ENCODE measurements at places on chromosomes 5 and 9.

DNA sequence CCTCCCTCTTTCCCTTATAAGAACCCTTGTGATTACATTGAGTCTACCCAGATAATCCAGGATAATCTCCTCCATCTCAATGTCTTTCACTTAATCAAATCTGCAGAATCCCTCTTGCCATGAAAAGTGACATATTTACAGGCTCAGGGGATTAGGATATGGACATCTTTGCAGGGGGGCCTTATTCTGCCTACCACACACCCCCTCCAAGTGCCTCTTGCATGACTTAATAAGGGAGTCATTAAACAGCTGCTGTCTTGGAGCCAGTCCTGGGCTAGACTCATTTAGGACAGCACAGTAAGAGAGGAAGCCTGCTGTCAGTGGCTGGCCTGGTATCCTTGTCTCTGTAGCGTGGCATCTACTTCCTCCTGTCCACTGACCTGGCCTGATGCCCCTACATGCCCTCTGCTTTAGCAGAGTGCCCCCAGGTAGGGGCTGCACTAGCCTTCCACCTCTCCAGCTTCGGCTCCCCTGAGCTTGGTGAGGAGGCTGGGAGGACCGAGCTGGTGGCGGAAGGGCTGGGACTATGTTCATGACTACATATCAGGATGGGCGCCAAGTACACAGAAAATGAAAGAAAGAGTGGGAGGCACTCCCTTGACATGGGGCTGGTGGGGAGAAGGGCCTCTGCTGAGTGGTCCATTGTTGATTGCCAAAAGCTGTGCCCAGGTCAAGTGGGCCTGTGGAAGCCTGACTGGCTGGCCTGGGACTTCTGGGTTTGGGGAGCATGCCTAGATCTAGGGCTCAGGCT is 17.2 kb downstream of the ENHO start:
- DNase-seq = no peak
- no peak overlapping the region for H3K4me3 ChIP-seq
- H3K27ac ChIP-seq = no peak overlapping the region
- no peaks in the 10 kb centered on the region for H3K27me3 ChIP-seq
- peaks cover 10% of the 10 kb centered on the region for H3K4me1 ChIP-seq

DNA sequence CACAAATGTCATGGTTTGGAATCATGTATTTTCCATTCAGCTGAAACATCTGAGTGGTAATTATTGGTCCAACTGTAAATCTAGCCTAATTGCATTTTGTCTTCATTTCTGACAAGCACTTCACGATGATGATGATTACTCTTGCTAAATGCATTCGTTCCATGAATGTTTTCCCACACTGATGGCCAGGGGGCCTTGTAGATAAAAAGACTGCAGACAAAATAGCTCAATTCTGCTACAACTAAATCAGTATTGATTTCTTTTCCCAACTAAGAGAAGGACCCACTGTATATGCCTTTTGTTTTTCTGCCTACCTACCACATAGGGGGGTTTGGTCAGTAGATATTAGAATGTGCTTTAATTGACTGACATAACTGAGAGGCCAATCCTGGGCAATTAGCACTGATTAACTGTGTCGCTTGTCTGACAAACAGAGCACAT is 1351.3 kb upstream of the NUDT12 start:
- no peaks in the 10 kb centered on the region for H3K4me1 ChIP-seq
- H3K36me3 ChIP-seq = no peaks in the 10 kb centered on the region
- DNase-seq = no peak
- no peaks in the 10 kb centered on the region for H3K27me3 ChIP-seq
- no peak overlapping the region for H3K27ac ChIP-seq
- no peak overlapping the region for H3K4me3 ChIP-seq

GRCh38 chr9:124285903-124286291 is 28.1 kb downstream of the NEK6 start:
- no peak for DNase-seq
- peaks cover 66% of the 10 kb centered on the region for H3K4me1 ChIP-seq
- H3K36me3 ChIP-seq = no peaks in the 10 kb centered on the region
- no peaks in the 10 kb centered on the region for H3K27me3 ChIP-seq
- H3K27ac ChIP-seq = peak overlapping the region; percentile 93
- H3K4me3 ChIP-seq = no peak overlapping the region

DNA sequence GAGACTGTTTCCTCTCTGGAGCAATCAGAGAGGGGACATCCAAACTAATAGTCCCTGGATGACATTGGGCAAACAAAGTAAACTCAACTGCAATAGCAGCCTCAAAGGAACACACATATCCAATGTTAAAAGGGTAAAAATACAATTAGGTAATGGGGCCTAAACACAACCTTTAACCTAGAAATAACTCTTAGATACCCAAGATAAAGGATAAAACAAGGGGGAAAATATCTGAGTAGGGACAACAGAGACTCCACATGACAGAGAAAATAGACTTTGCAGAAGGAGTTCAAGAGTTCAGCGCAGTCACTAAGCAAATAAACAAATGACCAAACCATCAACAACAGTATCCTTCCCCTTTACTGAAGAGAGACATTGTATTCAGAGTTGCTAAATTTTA is 149.3 kb downstream of the FBXO4 start:
- H3K27ac ChIP-seq = no peak overlapping the region
- no peaks in the 10 kb centered on the region for H3K27me3 ChIP-seq
- no peaks in the 10 kb centered on the region for H3K36me3 ChIP-seq
- DNase-seq = no peak

DNA sequence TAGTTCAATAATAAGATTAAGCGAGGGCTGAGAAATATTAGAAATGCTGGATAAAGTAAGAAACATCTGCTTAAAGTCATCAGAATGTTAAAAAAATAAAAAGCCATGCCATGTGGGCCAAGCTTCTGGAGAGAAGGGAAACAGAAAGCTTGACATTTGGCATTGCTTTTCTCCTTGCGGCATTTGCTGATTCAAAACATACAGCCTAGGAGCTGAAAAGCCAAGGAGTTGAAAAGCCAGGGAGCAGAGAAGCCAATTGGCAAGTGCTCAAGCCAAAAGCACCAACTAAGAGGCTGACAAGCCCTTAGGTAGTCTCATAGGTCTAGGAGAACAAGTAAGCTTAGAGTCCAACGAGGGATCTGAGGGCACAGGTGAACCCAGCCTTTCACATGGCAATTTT is 754.3 kb downstream of the TLE4 start:
- no peaks in the 10 kb centered on the region for H3K36me3 ChIP-seq
- H3K4me3 ChIP-seq = no peak overlapping the region
- DNase-seq = no peak
- H3K4me1 ChIP-seq = peaks cover 9% of the 10 kb centered on the region

DNA sequence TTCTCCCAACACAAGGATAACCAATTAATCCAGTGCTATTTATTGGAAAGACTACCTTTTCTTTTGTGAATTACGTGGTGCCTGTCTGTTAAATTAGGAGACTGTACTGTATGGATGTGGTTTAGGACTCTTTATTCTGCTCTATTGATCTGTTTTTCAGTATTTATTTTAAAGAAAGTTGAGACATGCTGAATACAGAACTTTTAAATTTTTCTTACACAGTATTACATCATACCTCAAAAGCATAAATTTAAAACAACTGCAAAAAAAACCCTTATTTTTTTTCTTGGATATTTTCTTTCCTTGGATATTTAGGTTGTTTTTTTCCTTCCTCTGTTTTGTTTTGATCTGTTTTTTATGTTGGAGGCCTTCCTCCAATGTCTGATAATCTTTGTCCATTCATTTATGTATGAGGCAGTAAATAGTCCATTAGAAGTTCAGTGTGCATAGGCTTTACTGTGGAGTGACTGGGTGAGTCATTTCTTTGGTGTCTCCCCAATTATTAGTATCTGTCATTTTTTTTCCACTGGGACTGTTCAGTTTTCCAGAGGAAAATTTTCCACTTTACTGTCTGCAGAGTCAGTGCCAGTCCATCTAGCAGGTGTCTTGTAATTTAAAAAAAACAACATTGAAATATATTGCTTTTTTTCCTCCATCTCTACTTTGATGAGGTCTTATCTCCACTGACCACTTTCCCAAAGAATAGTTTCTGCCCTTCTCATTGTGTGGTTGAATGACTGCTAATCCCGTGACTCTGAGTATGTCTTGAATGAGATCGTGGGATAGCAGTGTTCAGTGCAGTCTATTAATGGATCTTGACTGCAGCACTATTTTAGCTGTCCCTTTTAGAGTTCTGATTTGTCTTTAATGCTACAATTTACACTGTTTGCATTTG is 15.2 kb downstream of the CYSTM1 start:
- H3K36me3 ChIP-seq = peaks cover 8% of the 10 kb centered on the region
- no peak overlapping the region for H3K4me3 ChIP-seq
- no peaks in the 10 kb centered on the region for H3K4me1 ChIP-seq
- no peak for DNase-seq
- no peaks in the 10 kb centered on the region for H3K27me3 ChIP-seq

- H3K36me3 ChIP-seq = no peaks in the 10 kb centered on the region
- H3K27ac ChIP-seq = no peak overlapping the region
- no peak for DNase-seq
- H3K4me3 ChIP-seq = no peak overlapping the region
- H3K4me1 ChIP-seq = peaks cover 14% of the 10 kb centered on the region
These were observed 24.3 kb upstream of the PLIN2 start for GRCh38 chr9:19151425-19152159.

DNA sequence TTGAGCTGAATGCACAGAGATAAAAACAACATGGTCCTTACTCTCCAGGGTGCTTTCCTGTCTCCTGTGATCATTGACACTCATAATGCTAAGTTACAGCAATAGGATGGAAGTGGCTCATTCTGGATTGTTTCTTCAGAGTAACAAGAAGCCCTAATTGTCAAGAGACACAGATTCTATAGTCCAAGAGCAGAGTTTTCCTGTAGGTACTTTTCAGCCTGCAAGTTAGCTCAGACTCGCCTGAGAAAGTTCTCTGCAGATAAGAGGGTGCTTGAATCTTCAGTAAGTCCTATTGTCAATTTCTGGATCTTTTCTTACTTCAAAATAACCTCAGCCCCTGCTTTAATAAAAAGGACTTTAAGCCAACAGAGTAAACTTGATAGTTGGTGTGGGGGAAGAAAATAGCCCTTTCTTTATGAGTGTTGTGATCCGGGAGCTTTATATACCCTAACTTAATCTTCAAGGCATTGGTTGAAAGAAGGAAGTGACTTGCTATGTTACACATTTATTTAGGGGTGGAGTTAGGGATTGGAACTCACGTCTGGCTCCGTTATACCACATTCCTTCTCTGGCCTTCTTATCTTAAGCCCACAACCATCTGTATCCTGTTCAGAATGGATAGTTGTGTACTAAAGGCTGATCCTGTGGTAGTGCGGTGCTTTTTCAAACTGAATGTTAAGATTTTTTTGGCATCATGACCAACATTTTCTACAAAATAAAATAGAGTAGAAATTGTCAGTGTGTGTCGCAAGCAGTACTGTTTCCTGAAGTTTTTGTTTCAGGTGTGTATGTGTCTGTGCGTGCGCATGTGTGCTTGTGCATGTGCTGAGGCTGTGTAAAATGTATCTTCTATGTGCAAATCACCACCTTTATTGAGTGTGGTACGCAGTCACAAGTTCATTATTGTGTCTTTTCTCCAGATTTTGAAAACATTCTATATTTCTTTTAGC is 173.9 kb downstream of the WDR70 start:
- H3K4me1 ChIP-seq = no peaks in the 10 kb centered on the region
- no peak for DNase-seq
- no peak overlapping the region for H3K27ac ChIP-seq
- H3K27me3 ChIP-seq = no peaks in the 10 kb centered on the region
- no peaks in the 10 kb centered on the region for H3K36me3 ChIP-seq
- no peak overlapping the region for H3K4me3 ChIP-seq

DNA sequence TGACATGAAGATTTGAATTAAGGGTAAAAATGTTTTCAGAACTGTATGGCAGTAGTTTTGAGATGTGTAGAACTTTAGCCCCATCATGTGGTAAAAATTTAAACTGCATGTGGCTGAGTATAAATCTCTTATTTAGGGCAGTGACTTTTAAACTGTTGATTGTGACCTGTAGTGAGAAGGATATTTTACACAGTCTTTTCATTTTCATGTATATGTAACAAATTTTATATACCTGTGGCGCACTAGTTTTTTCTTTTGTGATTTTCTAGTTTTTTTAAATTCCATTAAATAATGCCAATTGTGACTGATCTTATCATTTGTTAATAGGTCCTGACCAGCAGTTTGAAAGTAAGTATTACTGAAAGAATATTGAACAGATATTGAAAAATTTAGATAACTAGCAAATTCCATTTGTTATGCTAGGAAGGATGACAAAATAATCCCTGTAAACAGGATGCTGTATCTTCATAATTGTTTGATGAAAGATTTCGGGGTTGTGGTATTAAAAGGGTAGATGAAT is 47.2 kb downstream of the GPBP1 start:
- H3K27me3 ChIP-seq = no peaks in the 10 kb centered on the region
- H3K27ac ChIP-seq = no peak overlapping the region
- H3K4me3 ChIP-seq = no peak overlapping the region
- no peaks in the 10 kb centered on the region for H3K4me1 ChIP-seq
- H3K36me3 ChIP-seq = no peaks in the 10 kb centered on the region
- DNase-seq = no peak

- no peaks in the 10 kb centered on the region for H3K27me3 ChIP-seq
- DNase-seq = no peak
These were observed at the start of gene ADAMTSL1 for GRCh38 chr9:18473652-18474279. TSS of gene ADAMTSL1 (plus strand) at chr9:18474153. CDS start at chr9:18474233, 80 bp downstream.

DNA sequence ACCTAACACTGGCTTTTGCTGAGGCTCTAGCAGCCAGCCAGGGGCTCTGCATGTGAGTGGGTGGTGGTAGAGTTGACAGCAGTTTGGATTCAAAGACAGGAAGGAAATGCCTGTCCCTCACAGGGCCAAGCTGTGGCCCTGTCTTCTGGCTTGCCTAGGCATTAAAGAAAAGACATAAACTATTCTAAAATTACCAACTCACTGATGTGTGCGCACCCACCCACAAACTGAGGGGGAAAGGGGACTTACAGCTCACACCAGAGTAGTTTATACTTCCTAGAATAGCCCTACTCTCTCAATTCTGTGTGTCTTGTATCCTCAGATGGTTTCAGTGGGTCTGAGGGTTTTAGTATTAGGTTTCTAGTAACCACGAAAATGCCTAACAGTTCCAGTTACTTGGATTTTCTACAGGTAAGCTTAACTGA is 18.3 kb upstream of the IL13 start:
- DNase-seq = no peak
- H3K4me1 ChIP-seq = no peaks in the 10 kb centered on the region
- H3K27ac ChIP-seq = no peak overlapping the region
- H3K36me3 ChIP-seq = peaks cover 95% of the 10 kb centered on the region
- no peak overlapping the region for H3K4me3 ChIP-seq

DNA sequence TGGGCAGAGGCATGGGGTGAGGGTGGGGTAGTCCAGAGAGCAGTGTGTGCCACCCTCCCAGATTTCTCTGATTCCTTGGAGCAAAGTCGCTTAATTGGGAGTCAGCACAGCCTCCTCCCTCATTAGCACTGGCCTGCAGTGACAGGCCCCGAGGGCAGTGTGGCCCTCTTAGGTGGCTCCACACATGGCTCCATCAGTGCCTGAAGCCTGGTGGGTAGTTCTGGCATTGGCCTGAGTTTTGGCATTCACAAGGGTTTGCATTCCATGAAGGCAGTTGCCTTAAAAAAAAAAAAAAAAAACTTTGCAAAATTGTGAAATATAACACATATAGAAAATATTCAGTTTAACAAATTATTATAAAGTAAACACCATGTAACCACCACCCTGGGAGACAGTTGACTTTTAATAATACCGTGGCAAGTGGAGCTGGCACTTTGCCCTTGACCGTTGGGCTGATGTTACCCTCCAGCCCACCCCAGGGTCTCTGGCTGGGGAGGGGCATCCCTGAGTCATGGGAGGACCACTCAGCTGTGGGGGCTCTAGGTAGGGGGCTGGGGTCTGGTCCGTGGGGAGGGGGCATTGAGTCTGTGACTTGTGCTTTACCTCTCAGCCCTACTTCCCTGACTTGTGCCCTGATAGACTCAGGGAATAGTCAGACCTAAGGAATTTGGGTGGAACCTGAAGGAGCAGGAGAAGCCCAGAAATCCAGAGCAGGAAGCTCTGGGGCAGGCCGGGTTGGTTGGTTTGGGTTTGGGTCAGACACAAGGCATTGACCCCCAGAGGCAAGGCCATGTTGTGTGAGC is 51.3 kb upstream of the PITX1 start:
- H3K27ac ChIP-seq = peak overlapping the region; percentile 18
- no peak overlapping the region for H3K4me3 ChIP-seq
- H3K36me3 ChIP-seq = no peaks in the 10 kb centered on the region
- no peaks in the 10 kb centered on the region for H3K4me1 ChIP-seq

All from esophagus squamous epithelium (tissue), 5 donors.